Hematopoietic multipotent progenitor cell treated with erythropoietin and hydrocortisone succinate and interleukin-3 and kit ligand, for 17 days (in vitro differentiated cells): ENCODE measurements at places on chromosomes 1 and 21.

GRCh38 chr1:63795455-63795854 lies 21.6 kb downstream of the ROR1 start:
- DNase-seq = no peak

DNA sequence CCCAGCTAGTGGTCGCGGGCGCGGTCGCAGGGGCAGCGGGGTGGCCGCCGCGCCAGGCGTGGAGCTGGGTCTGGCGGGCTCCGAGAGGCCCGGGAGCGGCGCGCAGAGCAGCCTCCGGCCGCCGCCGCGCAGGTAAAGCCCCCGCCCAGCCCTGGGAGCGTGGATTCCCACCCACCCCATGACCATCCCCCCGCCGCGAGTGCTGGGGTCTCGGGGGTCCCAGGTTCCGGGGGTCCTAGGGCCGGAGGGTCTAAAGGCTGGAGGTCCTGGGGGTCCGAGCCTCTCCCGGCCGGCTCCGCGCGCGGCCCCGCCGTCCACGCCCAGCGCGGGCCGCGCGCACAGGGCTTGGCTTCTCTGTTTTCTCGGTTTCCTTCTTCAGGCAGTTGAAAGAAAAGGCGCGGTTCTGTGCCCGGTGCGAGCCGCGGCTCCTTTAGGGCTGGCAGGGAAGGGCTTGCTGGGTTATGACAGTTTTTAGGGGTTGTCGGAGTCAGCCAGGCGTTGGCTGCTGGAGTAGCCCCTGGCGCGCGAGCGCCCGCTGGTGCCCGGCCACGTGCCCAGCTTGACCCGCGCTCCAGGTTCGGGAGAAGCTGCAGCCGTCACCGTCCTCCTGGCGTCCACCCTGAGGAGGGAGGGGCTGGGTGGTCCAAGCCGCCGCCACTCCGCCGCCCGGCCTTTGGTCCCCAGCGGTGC lies 359 bp downstream of the LRRC3 start:
- DNase-seq = no peak

GRCh38 chr1:224861339-224861716 lies 68.1 kb upstream of the DNAH14 start:
- DNase-seq = no peak

DNA sequence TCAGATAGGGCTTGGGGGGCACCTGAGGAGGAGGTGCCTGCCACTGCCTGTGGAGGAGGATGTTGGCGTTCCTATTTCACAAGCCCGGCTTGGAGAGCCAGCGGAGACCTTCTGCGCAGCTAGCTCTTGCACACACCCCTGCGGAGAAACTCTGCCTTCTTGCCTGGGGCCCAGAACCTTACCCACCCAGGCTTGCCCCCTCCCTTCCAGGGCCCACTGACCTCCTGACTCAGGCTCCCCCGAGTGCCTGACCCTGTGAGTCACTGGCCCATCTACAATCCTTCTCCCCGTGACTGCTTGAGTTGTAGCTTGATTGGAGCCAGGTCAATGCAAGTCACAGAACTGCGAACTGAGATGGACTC lies 3.4 kb downstream of the HES2 start:
- DNase-seq = no peak

DNA sequence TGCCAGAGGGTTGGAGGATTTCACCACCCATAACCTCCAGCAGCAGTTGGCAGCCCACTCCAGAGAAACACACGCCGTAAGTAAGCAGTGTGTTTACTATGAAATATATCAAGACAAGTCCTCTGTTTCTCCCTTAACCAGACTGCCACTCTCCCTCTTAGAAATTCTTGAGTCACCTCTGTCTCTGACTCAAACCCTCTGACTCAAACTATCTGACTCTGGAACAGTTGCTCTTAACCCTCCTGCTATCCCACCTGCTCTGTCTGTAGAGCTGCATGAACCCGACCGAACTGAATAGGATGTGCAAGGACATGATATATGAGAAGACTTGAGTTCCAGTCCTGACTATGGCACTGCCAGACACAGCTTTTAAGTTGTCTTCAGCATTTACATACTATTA lies 14.1 kb downstream of the INPP5B start:
- no peak for DNase-seq

DNA sequence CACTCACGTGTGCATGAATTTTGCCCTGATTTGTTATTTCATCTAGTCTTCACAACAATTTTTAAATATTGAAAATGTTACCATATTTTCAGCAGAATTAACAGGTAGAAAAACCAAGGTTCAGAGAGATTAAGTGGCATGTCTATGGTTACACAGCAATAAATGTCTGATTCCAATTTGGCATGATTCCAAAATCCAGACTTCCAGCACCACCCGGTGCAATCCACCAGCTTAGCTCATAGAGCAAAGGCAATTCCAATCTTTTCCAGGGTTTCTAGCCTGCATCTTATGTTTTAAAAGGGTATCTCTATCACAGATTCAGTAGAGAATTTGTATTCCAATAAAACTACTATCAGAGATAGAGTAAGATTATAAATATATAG lies 161.8 kb downstream of the TPR start:
- DNase-seq = no peak
